ENCODE measurements at places on chromosomes 6 and 20.

DNA sequence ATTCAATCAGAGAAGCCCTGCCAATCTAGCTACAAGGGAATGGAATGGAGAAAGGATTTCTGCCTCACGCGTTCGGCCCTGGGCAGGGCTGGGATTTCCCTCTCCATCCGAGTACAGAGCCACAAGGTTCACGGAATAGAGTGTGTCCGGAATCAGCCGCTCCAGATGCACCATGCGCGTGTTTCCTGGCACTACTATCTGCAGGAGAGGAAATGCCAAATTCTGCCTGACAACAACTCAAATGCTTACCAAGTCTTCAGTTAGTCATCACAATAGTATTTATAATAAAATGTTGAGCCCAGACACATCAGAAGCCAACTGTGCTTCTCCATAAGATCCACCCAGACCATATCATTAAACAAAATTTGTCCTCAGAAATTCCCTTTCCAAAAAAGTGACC lies 75.1 kb downstream of the COL12A1 start:
- no peak for DNase-seq

GRCh38 chr6:142152746-142153145 lies 5.7 kb downstream of the VTA1 start:
- no peak for DNase-seq

- no peak for DNase-seq
These were observed 15.3 kb downstream of the IPCEF1 start for GRCh38 chr6:154341336-154341735.

GRCh38 chr6:29826271-29826670 lies 1.4 kb upstream of the HLA-G start:
- DNase-seq = no peak

DNA sequence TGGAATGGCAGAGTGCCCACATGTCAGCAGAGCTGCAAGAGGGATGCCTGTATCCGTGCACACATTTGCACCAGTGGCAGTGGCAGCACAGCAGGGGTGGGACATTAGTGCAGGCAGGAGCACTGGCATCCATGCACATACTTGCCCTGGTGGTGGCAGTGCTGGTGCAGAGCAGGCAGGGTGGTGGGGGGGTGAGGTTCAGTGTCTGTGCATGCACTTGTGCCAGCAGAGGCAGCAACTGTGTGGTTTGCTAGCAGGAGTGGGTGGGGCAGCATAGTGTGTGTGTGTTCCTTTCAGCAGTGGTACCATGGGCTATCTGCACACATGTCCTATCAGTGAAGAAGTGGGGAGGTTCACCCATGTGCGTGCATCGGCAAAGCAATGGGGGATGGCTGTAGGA lies 151.6 kb downstream of the EPM2A start:
- no peak for DNase-seq

DNA sequence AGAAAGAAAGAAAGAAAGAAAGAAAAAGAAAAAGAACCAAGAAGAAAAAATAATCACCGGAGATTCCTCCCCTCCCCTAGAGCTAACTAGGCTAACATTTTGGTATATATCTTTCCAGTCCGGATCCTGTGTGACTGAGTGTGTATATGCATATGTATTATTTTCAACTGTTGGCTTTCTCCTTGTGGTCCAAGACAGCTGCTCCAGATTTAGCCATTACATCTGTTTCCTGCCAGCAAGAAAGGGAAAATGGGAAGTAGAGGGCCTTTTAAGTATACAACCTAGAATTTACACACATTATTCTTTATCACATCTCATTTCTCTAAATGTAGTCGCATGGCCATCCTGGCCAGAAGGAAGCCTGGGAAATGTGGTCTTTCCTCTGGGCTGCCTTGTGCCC lies 15.2 kb downstream of the SLC52A3 start:
- no peak for DNase-seq

GRCh38 chr6:161434921-161435747 lies 161.3 kb upstream of the AGPAT4 start:
- no peak for DNase-seq

DNA sequence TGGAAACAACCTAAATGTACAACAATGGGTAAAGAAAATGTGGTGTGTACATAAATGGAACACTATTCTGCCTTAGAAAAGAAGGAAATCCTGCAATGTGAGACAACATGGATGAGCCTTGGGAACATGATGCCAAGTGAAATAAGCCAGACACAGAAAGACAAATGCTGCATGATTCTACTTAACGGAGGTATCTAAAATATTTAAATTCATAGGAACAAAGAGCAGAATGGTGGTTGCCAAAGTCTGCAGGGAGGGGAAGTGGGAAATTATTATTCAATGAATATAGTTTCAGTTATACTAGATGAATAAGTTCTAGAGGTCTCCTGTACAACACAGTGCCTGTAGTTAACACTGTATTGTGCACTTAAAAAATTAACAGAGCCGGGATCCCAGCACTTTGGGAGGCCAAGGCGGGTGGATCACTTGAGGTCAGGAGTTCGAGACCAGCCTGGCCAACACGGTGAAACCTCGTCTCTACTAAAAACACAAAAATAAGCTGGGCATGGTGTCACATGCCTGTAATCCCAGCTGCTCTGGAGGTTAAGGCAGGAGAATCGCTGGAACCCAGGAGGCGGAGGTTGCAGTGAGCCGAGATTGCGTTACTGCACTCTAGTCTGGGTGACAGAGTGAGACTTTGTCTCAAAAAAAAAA lies 71.4 kb upstream of the SNX9 start:
- DNase-seq = no peak

DNA sequence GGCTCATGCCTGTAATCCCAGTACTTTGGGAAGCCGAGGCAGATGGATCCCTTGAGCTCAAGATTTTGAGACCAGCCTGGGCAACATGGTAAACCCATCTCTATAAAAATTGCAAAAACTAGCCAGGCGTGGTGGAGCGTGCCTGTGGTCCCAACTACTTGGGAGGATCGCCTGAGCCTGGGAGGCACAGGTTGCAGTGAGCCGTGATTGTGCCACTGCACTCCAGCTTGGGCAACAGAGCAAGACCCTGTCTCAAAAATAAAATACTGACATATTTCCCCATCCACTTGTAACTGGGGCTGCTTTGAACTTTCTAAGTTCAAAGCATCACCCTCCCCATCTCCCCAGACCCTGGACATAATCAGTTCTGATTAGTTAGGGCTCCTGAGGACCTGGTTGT lies 7.2 kb upstream of the MMP9 start:
- no peak for DNase-seq

- DNase-seq = no peak
These were observed 58.6 kb upstream of the MRPS10 start for GRCh38 chr6:42276034-42276890.

GRCh38 chr6:84460491-84460890 lies 233.0 kb upstream of the CEP162 start:
- no peak for DNase-seq

- no peak for DNase-seq
These were observed 218.6 kb upstream of the PMEPA1 start for GRCh38 chr20:57928181-57928967.

DNA sequence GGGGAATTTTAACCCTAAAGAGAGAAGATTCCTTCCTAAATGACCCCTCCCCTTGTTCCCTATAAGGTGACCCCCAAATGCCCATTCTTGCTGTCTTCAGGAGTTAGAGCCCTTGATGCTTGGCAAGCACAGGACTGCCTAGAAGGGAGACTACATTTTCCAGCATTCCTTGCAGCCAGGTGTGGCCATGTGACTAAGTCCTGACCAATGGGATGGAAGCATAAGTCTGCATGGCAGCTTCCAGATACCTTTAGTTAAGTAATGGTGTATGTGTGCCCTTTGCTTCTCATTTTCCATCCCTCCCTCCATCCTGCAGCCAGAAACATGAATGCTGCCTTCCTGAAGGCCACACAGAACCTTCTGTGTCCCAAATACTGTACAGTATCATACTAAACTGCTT lies 5.5 kb downstream of the BFSP1 start:
- DNase-seq = peak; percentile 13

GRCh38 chr20:46214824-46215488 lies 93.3 kb downstream of the CDH22 start:
- DNase-seq = no peak

DNA sequence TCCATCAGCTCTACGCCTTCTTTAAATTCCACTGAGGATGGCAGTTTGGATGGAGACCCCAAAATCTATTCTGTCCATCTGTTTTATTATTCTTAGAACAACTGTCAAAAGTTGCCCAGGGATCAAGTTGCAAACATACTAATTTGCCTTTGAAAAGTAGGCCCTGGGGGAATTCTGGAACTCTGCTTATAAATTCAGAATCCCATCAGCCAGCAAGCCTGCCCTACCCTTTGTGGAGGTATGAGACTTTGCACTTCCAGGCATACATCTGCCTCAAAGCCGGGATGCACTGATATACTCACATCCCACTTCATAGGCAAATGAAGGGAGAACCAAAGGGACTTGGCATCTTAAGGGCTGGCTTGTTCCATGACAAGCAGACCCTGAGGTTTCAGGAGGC lies 93.6 kb downstream of the INSM1 start:
- DNase-seq = no peak
